Activated T-helper 1 cell treated with anti-CD3 and anti-CD28 coated beads, Interleukin-12 subunit alpha, Interleukin-12 subunit beta, Interleukin-2, Interleukin-4 antibody, amounts not matched to agents 30 ng/mL and 10 ng/mL and 1 ng/mL, durations not matched to agents 14 hours and 24 hours and 36 hours (primary cell): ENCODE measurements at places on chromosomes 6 and 20.

GRCh38 chr6:44333942-44334341 is 8.5 kb upstream of the SPATS1 start:
- DNase-seq = no peak

DNA sequence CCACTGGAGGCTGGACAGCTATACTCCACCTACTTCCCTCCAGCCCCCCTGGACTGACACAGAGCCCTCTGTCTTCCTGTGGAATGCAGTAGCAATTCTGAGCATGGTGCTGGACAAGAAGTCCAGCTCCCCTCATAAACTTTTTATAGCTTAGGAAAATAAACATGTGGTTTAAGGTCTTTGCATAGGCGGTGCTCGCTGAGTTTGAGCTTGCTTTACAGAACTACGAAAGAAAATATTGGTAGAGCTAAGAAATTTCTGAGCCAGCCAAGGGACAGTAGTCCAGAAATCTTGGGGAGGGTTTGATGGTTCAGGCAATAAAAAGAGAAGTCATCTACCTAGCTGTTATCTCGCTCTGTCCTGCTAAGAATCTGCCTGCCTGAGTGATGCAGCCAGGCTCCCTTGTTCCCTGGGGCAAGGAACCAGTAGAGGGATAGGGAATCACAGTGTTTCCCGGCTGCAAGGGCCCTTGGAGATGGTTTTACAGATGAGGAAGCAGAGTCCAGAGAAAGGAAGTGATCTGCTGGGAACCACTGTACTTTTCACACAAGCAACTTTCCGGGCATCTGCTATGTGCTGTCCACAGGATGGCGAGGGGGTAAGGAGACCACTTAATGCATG is 343.4 kb downstream of the CDC5L start:
- no peak for DNase-seq

DNA sequence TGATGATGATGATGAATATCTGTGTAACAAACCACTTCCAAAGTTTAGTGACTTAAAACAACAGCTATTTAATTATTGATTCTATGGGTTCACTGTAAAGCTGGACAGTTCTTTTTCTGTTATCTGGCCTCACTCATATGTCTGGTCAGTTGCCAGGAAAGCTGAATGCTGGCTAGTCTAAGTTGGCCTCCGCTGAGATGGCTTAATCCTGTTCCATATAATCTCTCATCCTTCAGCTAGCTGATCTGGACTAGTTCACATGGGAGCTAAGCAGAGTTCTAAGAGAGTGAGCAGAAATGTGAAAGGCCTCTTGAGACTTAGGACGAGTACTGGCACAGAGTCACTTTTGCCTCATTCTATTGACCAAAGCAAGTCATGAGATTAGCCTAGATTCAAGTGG is 334.7 kb upstream of the FLRT3 start:
- DNase-seq = no peak

DNA sequence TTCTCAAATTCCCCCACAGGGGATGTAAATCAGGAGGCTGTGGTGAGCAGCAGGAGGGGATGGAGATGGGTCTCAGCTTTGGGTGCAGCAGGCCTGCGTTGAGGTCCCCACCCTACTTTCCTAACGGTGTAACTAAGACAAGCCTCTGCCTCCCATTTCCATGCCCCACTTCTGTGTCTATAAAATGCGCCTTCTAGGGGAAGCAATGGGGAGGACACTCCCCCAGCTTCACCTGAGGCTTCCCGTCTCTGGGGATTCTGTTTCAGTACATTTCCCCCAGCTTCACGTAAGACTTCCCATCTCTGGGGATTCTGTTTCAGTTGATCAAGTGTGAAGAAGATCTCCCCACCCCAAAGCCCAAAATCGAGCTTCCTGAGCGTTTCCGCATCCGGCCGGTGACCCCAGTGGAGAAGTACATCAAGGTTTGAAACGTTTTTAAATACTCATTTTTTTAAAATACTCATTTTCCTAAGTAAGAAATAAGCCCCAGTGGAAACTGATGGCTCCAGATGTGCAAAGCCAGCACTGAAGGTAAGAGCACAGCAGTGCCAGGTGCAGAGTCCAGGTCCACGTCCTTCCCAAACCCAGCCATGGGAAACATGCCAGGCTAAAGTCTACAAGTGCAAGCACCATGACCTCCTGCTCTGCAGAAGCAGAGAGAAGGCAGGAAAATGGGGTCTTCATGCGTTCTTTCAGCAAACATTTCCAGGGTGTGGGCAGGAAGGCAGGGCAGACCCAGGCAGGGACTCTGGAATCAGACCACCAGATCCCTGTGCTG is 73.1 kb downstream of the ANKRD60 start:
- DNase-seq = no peak

- no peak for DNase-seq
Measured at GRCh38 chr20:58876437-58876836, 23.9 kb downstream of the GNAS start.
